Hepatocyte (in vitro differentiated cells): ENCODE measurements at places on chromosomes 16 and 17.

- peak; percentile 20 for DNase-seq
Observed at GRCh38 chr17:29732613-29733012, 109.9 kb upstream of the CORO6 start.

GRCh38 chr17:22409160-22409751, 716.9 kb downstream of the KCNJ18 start:
- no peak for DNase-seq

- no peak for DNase-seq
Observed at GRCh38 chr16:68487203-68487514, 38.9 kb upstream of the SMPD3 start.

DNA sequence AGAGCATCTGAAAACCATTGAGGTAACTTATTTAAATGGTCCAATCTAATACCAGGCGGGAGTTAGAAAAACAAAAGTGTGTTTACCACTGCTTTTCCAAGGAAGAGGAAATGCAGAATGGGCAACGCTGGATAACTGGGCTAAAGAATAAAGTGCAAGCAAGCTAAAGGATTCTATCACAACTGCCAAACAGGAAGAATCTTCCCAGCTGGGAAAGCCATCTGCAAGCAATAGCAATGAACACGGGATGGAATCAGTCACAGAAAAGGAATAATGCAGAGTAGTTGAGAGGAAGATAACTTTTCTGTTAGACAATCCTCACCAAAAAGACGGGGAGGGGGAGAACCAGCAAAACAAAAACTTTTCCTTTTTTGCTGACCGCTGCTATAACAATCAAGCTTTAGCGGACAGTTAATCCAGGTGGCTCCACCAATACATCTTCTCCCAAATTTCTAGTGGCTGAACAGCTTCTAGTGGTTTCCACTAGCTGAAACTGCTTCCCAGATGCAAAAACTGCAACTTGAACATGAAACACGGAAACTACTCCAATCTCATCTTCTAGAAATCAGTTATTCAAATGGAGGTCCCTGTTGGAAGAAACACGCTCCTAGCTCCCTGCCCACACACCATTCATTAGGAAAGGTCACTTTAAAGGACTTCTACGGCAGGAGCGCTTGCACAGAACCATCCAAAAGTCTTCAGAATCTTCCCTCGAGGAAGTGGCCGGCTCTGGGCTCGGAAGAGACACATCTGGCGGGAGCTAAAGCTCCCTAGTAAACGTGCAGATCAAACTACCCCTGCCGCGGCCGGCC, 929 bp downstream of the TMEM11 start:
- no peak for DNase-seq

DNA sequence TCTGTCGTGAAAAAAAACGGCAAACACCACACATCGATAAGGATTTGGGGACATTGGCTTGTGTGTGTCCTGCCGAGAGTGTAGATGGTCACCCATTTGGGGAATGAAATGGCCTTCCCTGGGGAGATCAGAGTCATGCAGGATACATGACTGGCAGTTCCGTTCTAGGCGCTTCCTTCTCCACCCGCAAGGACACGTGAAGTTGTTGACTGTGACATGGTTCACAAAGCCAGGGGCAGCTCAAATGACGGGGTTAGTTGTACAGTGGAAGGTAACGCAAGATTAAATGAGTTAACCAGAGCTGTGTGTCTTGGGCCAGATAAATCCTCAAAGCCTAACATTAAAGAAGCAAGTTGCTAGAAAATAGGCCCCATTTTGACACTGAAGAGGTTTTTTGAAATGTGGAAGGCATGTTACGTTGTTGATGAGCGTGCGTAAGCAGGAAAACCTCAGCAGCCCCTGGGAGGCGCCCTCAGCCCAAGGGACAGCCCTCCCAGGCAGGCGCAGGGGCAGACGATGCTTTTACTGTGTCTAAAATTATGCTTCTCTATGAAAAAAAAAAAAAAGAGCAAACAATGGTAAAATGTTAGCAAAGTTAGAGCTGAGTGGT, 35.9 kb upstream of the CHMP6 start:
- DNase-seq, result no peak

DNA sequence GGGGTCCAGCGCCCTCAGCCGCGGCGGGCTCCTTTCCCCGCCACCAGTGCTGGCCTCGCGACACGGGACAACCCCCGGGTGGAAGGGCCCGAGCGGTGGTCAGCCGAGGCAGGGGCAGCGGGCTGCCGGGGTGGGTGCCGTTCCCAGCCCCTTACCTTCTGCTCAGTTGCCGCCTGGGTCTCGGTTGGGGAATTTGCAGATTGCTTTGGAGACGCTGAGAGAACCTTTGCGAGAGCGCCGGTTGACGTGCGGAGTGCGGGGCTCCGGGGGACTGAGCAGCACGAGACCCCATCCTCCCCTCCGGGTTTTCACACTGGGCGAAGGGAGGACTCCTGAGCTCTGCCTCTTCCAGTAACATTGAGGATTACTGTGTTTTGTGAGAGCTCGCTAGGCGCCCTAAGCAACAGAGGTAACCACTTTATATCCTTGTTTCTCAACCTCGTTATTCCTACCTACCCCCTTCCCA, 381 bp downstream of the CTNS start:
- DNase-seq, result no peak

DNA sequence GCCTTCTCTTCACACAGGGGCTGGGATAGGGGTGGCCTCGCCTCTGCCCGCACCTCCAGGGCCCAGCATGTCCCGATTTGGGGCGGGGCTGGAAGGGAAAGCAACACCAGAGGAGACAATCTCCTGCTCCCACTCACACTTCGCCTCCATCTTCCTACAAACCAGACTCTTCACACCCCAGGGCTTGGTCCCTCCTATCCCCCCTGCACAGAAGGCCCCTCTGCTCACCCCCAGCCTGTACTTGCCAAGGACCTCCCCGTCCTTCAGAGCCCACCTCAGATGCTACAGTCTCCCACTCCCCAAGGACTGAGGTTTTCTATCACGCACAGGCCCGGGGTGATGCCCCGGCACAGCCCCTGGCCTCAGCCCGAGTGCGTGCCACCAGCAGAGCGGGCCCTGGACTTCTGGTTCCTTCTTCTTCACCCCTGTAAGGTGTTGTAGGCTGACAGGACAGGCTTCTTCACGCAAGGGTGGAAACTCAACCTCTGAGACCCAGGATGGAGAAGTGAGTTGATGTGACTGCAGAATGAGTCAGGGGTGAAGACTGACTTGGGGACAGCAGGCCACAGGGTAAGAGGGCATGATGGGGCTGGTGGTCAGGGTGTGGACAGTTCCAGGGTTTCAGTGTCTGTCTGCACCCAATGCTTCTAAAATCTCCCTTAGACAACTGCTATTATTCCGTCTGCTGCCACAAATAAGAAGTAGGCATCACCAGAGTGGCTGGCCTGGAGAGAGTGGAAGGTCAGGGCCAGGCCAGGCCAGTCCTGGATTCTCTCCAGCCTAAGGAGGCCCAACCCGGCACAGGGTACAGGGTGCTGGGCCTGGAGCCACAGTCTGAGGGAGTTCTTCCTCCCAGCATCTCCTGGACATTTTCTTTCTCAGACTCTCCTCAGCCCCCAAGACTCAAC, 2.5 kb downstream of the ITGAE start:
- DNase-seq, result no peak

GRCh38 chr17:13044572-13045065, 26.8 kb upstream of the ELAC2 start:
- no peak for DNase-seq

DNA sequence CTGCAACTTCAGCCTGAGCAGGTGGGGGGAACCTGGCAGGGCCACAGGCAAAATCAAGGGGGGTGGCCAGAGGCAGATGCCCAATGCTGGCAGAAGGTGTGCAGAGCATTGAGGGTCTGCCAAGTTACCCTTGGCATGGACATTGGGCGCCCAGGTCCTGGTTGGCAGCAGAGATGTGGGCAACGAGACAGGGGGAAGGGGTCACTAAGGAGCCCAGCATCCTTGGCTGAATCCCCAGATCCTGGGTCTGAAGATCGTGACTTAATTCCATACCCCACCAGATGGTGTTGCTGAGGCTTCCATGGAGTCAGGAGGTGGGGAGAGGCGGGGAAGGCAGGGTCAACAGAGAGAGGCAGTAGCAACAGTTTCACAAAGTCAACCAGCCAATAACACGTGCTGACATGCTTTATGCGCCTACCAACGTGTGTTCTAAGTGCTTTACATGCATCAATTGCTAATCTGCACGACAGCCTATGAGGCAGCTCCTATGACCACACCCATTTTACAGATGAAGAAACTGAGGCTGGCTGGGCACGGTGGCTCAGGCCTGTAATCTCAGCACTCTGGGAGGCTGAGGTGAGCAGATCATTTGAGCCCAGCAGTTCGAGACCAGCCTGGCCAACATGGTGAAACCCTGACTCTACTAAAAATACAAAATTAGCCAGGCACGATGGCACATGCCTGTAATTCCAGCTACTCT, 83.3 kb downstream of the GSG1L start:
- DNase-seq, result no peak

DNA sequence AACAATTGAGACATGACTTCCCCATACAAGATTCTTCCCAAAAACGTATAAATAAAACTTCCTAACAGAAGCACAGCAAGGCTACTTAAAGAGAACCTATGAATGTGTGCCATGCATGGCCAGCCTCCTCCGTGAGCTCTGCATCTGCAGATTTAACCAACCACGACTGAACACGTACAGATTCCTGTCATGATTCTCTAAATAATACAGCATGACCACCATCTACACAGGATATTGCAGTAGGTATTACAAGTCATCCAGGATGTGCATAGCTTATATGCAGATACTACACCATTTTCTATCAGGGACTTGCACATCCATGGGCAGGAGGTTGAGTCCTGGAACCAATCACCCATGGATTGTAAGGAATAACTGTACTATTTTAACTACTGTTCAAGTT, 1.4 kb upstream of the QRICH2 start:
- no peak for DNase-seq

DNA sequence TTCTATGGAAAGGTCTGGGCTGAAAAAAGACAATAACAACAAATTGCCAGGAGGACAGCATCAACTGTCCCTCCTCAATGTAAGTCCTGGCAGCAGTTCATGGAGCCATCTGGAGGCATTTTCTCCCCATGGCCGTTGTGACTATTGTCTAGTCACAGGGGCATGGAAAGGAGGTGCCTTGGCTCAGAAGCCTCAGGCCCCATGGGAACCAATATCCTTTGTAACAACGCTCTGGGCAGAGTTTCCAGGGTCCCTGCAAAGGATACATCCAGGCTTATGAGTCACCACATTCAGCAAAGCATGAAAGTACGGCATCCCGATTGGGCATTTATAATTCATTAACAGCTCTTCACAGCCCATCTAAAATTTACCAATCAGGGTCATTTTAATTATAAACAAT, 85.2 kb downstream of the GLG1 start:
- DNase-seq, result peak; percentile 10

GRCh38 chr17:5120036-5120435, 4.2 kb downstream of the USP6 start:
- no peak for DNase-seq

DNA sequence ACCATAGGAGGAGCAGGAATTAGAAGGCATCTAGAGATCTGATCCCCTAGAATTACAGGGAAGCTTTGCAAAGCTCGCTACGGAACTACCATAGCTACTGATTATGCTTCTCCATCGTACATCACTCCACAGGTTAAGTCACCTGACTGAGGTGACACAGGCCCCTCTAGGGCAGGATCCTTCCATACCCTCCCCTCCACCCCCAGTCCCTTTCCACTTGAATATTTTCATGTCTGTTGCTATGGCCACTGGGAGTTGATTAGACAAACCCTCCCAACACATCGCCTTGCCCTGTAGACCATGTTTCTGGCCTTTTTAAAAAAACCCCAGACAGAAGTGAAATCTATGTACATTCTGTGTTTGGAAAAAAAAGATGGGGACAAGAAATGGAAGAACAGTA, 287.1 kb downstream of the SOX9 start:
- no peak for DNase-seq

- no peak for DNase-seq
Observed at GRCh38 chr17:59435238-59435637, 103.8 kb downstream of the YPEL2 start.

DNA sequence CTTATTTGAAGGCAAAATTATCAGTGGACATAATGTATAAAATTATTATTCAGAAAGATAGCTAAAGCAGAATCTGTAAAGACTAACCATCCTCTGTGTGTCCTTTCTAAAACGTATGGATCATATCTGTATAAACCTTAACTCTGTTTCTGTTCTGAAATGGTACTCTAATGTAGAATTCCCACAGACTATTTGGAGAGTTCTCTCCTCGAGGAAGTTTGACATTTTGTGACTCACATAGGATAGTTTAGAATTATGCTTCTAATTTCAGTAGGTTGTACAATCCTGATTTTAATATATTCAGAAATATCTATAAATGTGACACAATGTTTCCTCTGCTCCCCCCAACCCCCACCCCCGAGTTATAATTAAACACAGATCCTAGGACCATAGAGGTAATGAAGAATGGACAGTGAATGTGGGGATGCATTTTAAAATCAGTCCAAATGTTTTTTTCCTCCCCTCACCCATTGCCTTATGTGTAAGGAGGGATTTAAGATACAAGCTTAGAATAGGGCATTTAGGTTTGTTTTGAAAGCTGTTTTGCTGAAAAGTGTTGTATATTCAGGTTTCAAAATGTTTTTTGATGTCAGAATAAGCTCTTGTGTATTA, 66.8 kb downstream of the BCAS3 start:
- DNase-seq, result no peak

- DNase-seq, result no peak
Observed at GRCh38 chr17:13534946-13535345, 66.8 kb downstream of the HS3ST3A1 start.

DNA sequence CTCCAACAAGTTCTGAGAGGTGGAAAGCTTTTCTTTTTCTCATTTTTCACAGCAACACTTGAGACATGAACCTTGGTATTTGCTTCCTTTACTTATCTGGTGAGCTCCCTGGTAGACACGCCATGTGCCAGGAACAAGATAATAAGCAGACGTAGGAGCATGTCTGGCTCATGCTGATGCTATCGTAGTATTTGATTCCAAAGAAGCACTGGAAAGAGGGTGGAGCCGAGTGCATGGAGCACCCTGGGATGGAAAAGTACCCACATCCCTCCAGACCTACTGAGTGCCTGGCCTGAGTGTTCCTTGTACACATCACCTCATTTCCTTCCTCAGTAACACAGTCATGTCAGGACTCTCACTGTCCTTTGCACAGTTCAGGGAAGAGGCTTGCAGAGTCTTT, 231.0 kb downstream of the CBLN1 start:
- peak; percentile 43 for DNase-seq

- DNase-seq, result no peak
Observed at GRCh38 chr17:57782062-57782490, 37.0 kb upstream of the CCDC182 start.

- DNase-seq, result no peak
Observed at GRCh38 chr16:2428784-2429033, 538 bp upstream of the CCNF start.

DNA sequence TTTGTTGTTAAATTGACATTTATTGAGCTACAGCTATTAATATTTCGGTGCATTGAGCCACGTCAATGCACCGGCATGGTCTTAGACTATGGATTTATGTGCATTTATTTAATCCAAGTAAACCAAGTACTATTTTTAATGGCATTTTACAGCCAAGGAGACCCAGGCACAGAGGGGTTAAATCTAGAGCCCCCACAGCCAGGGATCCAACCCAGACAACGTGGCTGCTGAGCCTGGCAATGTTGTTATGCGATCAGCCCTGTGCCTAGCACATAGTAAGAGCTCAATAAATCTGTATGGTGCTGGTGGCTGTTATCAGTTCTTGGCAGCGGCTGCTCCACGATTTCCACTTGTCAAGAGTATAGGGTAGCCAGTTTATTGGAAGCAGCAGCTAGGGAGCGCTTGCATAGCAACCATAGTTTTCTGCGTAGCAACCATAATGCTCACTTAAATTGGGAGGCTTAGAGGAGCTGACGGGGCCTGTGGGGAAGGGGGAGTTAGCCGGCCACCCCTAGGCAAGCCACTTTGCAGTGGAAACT, 541 bp upstream of the RBBP6 start:
- no peak for DNase-seq

GRCh38 chr16:17812771-17813170, 342.0 kb upstream of the XYLT1 start:
- no peak for DNase-seq
